A673 (cell line): ENCODE measurements at places on chromosomes 11 and 22. TPM values are rescaled to one million over a fixed set of nuclear protein-coding genes. Genes with fewer than 3 reads are reported as not detected.

Gene LRRC56
- 2.1 and 2.5 TPM in 2 replicates for total RNA-seq

Gene TSGA10IP
- total RNA-seq, result not detected in 2 replicates

Gene FXYD2
- total RNA-seq, result not detected in 2 replicates

Gene C22orf42
- total RNA-seq, result not detected in 2 replicates

Gene MYBPC3
- total RNA-seq, result not detected in 2 replicates

Gene ZNHIT2
- 22.3 and 27.4 TPM in 2 replicates for total RNA-seq

Gene MUC6
- not detected in 2 replicates for total RNA-seq

GRCh38 chr22:49432211-49432896, 395.3 kb downstream of the BRD1 start:
- no peak for DNase-seq

- no peak for DNase-seq
Observed at GRCh38 chr11:111265421-111265820, 19.9 kb downstream of the POU2AF2 start.

DNA sequence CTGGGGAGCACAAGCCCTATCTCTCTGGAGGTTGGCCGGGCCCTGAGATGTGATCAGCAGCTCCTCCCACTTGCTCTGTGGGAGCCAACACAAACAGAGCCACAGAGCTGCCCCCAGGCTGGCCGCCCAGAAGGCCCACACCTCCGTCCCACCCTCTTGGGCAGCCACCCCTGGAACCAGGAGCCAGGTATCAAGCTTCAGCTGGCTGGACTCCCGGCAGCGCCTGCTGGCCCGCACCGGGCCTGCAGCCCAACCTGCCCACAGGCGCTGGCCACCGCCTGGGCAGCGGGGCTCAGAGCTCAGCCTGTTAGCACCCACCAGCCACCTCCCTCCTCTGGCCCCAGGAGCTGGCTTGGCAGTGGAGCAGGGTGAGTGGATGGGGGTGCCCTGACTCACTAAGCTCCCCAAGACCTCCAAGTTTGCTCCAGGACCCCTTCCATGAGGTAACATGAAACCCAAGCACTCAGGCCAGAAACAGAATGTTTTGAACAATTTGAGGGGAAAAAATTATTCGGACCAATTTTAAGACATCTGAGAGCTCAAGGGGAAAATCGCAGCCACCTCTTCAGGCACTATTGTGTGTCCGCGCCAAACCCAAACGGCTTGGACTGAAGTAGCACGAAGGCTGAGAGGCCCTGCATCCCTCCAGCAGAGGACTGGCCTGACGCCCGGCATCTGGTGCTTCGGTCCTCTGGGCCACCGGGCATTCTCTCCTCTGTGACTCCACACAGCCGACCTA, 450.8 kb downstream of the SOX6 start:
- DNase-seq, result no peak

GRCh38 chr22:45398214-45398613, 15.2 kb downstream of the SMC1B start:
- no peak for DNase-seq

DNA sequence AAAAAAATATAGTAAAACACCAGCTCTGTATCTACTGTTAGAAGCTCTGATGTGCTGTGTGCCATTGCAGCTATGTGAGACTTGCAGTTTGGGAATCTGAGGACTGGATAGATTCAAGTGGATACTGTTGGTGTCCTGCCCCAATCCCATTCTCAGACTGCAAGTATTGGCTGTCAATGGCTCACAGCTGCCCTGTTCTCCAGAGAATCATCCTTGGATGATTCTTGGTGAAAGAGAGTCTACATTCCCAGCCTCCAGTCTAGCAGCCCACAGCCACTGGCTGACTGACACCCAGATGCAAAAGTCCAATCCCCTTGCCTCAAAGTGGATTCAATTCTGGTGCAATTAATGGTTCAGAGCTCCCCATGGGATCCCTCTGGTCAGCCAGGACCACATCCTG, 206.1 kb upstream of the MTNR1B start:
- DNase-seq, result no peak

DNA sequence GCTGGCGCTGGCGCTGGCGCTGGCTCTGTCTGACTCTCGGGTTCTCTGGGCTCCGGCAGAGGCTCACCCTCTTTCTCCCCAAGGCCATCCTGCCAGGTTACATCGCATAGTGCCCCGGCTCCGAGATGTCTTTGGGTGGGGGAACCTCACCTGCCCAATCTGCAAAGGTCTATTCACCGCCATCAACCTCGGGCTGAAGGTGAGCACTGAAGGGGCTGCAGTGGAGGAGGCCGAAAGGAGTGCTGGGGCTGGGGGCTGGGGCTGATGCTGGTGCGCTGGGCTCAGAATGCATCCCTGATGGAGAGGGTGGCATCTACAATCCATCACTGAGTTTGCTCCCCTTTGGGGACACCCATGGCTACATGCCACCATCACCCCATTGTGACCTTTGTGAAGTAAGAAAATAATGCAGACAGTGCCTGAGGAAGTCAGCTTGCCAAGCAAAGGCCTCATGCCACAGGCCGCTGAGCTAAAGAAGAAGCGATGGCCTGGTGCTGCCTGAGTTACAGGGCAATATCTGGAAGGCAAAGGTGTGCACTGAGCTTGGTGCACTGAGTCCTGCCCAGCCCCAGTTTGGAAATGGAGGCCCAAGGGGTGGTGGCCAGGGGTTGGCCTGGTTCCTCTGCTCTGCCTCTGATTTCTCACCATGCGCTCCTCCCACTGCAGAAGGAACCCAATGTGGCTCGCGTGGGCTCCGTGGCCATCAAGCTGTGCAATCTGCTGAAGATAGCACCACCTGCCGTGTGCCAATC, 620 bp downstream of the SMPD1 start:
- DNase-seq, result no peak

DNA sequence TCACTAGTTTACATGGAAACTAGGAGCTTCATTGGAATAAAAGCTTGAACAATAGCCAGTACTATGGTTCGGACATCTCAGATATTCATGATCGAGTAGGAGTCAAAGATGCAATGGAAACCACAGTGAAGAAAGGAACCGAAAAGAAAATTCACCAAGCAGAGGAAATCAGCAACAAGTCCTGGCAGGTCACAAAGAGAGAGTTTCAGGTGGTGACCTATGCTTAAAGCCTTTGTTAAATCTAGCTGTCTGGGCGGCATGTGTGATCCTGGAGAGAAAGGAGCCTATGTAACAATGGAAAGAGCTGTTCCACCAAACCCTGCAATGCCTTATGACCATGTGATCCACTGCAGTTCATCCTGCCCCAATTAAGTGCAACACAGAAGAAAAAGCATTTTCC, 68.9 kb upstream of the POU2AF2 start:
- no peak for DNase-seq

GRCh38 chr11:13367115-13367514, 89.5 kb downstream of the BMAL1 start:
- no peak for DNase-seq

DNA sequence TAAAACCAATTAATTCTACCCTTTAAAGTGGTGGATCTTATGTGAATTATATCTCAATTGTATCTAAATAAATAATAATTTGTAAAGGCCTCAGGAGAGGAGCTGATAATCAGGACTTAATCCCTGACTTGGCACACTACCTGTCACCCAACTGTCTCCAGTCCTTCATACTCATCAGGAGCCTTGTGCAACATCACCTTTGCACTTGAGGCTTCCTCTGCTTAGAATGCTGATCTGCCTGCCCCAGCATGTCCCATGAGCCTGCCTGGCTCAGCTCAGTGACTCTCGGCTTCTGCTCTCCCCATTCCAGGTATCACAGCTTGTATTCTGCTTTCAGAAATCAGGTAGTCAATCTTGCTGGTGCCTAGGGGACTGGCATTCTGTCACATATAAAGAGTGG, 43.9 kb upstream of the PRODH start:
- DNase-seq, result no peak

DNA sequence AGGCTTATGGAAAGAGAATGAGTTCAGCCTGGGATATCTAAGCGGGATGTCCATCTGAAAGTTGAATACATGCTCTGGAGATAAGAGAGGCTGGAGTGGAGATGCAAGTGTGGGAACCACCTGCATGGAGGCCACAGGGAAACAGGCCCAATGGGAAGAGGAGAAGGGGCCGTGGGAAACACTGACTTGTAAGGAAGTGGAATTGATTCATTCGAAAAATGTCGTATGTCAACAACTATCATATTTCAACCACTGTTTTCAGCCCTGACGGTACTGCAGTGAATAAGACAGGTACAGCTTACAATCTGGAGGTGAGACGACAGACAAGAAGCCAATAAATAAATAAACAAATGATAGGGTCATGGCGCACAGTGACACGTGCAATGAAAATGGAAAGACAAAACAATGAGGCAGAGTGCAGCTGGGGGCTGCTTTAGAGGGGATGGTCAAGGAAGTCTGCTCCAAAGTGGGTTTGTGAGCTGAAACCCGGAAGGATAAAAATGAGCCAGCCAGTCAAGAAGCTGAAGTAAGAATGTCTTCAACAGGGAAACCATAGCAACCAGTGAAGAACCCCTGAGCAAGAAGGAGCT, 35.9 kb downstream of the EFCAB6 start:
- no peak for DNase-seq

DNA sequence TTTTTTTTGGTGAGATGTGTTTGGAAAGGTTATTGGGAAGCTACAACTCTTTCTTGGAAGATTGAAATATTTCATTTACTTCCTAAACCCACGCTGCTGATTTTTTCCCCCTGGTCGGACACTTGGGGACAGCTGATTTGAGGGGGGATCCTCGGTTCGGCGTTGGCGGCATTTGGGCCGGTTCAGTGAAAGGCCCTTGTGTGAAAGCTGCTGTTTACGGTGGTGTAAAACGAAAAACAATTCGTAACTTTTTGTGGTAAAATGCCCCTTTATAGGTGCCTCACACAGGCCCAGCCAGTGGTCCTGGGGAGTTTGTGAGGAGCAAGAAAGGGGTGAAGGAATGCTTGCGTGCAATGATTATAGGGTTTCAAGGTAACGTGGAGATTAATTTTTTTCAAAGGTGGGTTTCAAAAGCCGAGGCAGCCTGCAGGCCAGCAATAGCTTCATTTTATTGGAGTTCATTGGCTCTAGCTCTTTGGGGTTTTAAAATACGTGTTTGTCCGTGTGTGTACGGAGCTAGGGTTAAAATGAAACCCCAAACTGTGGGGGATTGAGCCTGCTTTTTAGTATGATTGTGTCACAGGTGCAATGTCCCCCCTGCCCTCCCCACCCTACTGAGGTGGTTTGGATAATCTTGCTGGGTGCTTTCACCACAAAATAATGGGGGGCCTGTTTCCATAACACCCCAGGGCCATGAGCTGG, 77.2 kb upstream of the PPARA start:
- peak; percentile 25 for DNase-seq

GRCh38 chr11:124817036-124817435, 16.8 kb upstream of the MSANTD2 start:
- no peak for DNase-seq

GRCh38 chr11:73752216-73752867, 8.5 kb downstream of the RAB6A start:
- no peak for DNase-seq

DNA sequence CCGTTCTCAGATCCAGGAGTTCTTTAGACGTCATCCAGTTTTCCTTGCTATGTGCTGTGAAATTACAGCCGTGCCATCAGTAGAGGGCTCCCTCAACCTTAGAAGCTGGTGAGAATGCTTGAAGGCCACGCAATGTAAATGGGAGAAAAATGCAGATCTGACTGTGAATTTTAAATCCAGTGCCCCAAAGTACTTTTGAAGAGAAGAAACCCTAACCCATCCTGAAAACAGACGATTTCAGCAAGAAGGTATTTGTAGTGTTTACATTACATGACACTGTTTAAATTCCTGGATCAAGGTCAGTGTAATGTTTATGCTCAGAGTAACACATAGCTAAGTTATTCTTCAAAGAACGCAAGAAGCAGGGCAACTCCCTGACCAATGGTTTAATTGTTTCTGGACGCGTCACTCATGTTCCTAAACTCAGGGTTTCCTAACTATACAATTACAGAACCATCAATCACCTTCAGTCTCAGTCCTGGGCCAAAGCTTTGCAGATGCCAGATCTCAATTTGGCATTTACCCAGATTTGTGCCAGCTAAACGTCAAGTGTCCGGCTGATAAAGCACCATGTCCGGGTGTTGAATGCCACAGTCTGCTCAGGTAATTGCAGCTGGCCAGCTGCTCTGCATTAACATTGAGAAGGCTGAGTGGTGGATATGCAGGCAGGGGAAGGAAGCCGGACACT, 38.2 kb downstream of the ADAMTS8 start:
- peak; percentile 58 for DNase-seq
